ENCODE measurements at places on chromosomes 2 and 18.

GRCh38 chr2:153917570-153917969 lies 45.8 kb downstream of the GALNT13 start:
- no peak for DNase-seq

- no peak for DNase-seq
Measured at GRCh38 chr2:70450641-70451250, 102.9 kb downstream of the TGFA start.

DNA sequence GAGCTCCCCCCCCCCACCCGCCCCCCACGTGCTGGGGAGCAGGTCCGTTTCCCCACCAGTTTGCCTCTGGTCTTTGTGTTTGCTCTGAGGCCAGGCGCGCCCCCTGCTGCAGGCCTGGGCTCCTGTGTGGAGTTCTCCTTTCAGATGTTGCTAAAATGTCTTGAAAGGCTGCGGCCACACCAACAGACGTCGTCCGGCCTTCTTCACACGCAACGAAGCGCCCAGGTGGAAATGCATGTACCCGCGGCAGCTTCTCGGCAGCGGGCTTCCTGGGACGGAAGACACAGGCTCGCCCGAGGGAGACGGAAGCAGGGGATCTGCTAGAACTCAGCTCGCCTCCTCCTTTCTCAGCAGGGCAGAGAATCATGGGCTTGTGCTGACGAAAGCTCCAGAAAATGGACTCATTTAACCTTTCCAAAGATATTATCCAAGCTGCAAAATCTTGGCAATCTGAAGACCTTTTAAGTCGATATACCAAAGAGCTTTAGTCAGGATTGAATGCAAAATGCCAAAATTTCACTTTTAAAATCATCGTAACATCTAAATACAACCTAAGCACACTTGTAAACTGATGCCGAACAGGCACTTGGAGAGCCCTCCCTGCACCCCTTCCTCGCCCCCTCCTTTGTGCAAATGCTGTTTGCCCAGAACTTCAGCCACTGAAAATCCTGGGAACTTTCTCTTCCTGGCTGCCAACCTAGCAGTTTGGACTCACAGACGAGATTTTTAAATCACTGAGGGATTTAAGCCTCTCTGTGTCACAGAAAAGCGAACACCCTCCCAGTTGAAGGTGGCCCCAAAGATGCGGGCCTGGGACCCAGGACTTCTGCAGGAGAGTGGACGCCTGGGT lies 125.5 kb upstream of the ZNF516 start:
- peak; percentile 12 for DNase-seq

DNA sequence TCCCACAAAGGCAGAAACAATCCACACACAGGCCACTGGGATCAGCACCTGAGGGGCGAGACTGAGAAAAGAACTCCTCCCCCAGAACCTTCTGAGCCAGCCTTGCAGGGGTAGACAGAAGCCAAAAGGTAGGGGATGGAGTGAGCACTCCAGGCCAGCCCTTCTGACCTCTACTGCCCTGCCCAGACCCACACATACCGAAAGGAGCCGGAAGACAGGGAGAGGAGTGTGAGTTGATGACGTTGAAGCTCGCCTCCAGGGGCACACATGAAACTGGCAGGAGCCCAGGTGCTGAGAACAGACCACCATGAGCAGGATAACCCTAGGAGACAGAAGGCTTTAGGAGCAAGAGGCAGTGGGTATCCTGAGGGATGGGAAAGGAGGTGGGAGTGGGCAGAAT lies 1.8 kb downstream of the SLC23A3 start:
- DNase-seq: no peak

- DNase-seq: no peak
Measured at GRCh38 chr2:166090908-166091307, 36.9 kb downstream of the SCN1A start.

DNA sequence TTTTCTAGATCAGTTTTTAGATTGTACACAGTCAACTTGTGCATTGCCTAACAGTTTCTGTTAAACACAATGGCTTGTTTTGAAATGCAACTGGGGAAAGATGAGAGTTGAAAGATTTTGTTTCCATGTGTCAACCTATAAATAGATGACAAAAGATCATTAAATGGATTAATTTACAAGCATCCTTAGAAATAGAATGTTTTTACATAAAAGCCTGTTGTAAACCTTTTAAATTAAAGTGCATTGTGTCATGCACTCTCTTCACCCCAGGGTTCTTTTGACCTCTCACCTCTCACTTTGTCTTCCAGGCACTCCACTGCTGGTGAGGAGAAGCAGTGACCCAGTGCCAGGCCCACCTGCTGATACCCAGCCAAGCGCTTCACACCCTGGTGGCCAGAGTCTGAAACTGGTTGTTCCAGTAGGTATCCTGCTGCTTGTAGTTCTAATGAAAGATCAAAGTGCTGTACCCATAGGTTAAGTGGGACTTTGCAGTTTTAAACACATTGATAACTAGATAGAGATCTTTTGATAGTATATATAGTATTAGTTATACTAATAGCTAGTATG lies 502.1 kb downstream of the PARD3B start:
- DNase-seq: no peak

DNA sequence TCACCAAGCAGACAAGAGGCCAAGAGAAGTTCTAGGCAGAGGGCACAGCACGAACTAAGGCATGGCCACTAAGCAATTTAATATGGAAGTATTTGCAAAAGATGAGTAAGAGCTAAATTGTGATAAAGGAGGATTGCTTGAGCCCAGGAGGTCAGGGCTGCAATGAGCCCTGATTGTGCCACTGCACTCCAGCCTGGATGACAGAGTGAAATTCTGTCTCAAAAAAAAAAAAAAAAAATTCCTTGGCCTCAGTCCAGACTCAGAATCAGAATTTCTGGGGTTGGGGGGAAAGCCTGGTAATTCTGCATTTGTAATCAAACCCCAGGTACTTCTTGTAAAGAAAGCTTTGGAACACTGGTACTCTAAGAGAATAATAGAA lies 46.8 kb upstream of the RTN4 start:
- no peak for DNase-seq

DNA sequence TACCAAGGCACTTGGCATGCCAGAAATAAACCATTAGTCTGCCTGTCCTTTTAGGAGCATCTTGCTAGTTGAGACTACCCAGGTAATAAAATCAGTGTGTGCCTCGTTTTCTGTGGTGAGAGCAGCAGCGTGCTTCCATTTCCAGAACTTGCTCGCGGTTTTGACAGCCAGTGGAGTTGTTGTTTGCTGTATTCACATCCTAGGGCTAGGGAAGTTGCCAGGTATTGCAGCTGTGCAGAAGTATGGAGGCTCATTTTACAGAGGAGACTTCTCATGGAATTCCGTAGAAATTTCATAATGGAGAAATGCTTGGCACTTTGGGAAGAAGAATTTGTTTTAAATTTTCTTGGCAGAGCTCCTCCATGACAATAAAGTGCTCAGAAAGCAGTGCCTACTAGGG lies 1355.1 kb upstream of the ZEB2 start:
- no peak for DNase-seq

GRCh38 chr18:60978338-60978737 lies 354.9 kb upstream of the CDH20 start:
- no peak for DNase-seq

DNA sequence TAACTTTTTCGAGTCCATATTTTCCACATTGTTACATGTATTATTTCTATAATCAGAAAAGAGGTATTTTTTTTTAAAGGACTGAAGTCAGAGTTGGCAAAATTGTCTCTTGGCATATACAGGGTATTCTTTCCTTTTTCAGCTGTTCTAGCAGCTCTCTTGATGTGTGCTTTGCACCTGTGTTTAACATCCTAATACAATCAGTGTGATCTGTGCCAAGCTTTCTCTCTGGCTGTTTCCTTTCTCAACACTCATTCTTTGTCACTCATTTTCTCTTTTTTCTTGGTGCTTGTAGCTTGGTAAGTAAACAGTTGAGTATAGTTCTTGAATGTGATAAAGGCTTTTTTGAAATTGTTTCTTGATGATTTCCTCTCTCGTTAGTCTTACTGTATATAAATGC lies 9.2 kb downstream of the RNMT start:
- no peak for DNase-seq

- no peak for DNase-seq
Measured at GRCh38 chr2:120013597-120014223, 833 bp downstream of the EPB41L5 start.

- DNase-seq: no peak
Measured at GRCh38 chr2:68829749-68830148, 41.4 kb downstream of the BMP10 start.

DNA sequence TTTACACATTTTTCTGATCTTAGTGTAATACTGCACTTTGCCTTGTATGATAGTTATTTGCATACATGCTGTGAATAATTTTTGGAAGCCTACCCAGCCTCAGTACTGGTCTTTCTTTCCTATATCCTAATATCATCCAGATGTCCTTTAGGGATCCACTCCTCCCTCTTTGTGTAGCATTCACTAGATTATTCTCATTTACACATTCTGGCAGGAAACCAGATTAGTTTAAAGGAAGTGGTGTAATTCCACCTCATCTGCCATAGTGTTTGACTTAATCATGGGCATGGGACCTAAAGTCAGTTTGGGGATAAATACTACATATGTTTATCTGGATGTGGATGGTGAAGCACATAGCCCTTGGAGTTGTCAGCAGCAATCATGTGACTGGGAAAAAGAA lies 444.9 kb upstream of the MAP2 start:
- no peak for DNase-seq

GRCh38 chr2:97970293-97971060 lies 25.3 kb downstream of the TMEM131 start:
- no peak for DNase-seq

DNA sequence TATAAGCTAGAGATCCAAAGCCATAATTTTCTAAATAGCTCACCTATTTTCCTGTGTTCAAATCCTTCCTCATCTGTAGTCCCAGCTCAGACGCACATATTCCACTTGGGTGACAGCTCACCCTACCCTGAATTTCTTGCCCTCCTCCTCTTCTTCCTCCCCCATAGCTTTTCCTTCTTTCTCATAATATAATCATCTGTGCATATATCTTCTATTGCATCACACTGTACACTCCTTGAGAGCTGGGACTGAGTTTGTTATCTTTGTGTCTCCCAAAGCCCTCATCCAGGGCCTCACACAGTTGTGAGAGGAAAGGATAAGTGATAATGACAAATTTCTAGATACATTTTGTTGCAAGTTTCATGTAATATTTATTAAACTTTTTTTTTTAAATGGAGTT lies 55.9 kb upstream of the RTN4 start:
- no peak for DNase-seq

DNA sequence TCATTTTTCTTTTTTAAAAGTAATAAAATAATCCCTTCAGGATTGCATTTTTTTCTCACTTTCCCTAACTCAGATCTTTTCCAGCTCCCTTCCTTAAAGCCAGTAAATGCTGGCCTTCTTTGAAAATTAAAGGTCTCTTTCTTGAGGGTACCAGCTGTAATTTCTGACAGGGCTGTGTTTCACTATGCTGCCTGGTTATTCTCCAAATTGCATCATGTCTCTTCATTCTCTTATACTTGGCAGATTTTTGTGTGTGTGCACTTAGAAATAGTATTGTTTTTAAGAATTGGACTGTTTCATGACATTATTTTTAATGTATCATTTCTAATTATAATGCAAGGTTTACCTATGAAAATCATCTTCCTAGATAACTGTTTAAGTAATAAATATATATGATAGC lies 72.0 kb upstream of the EPB41L5 start:
- DNase-seq: no peak

- no peak for DNase-seq
Measured at GRCh38 chr2:111705239-111705638, 178.8 kb downstream of the ANAPC1 start.

DNA sequence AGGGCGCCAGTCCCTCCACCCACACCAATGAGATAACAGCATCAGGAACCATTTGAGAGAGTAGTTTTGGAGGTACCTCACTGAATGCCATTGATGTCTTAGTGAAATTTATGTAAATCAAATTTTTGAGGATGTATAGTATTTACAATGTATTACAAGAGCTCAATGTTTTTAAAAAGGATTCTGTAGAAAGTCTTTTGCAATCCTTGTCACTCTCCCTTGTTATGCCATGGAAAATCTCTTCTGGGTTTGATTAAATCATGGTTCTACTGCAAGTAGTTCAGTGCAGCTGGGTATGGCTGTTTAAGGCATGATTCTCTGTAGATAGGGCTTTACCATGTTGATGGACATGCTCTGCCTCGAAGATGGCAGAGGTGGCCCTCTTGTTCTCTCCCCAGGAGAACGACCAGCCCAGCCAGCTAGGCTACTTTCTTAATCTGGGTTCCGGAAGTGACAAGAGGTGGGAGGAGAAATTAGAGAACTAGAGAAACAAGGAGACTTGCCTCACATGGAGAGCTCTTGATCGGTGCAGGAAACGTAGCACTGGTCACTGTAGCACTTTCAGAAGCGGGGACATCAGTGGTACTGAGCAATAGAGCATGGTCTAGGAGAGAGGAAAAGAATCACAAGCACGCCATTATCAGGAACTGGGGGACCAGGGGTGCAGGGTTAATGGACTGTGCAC lies 202.7 kb downstream of the CLIP4 start:
- DNase-seq: no peak

GRCh38 chr2:220932041-220932440 lies 640.1 kb downstream of the EPHA4 start:
- no peak for DNase-seq

DNA sequence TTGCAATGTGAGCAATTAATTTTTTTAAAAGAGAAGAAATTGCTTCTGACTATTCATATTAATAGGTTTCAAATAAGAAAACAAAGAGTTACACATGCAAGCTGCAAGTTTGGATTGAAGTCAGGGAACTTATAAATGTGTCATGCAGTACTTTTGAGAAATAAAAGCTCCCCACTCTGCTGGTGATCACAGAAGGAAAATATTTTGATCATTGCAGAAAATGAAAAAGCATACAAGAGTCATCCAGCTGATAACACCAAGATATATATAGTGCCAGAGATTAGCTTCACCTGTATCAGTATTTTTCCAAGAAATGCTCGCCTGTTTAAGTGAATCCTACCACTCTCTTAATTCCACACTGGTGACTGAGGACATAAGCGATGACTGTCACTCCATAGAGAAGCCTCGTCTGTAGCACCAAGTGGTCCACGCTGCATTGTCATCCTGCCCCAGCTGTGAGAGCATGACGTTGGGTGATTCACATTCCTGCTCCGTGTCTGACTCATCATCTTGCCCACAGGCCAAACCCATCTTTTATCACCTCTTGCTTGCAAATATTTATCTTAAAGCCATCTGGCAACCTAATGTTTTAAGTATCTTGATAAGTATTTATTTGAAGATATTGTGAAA lies 178.0 kb downstream of the ASXL3 start:
- DNase-seq: peak; percentile 81

GRCh38 chr2:186868344-186868743 lies 19.4 kb upstream of the ZSWIM2 start:
- DNase-seq: no peak

DNA sequence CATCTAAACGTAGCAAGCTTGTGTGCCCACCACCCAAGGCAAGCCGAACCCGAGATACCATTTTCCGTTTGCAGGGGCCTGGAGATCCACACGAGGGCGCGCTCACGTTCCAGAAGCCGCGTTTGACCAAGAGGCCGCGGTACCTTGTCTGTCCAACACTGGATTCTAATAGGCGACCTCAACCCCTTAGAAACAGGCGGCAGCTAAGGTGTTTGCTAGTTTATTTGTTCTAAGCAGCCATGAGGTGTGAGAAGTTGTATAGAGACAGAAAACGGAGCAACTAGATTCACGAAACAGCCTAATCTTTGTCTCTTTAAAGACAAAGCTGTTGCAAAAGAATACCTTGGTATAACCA lies 4.2 kb downstream of the HOXD11 start:
- DNase-seq: no peak
